BE2C (cell line): ENCODE measurements at places on chromosomes 11 and 22.
A peak's percentile ranks its signal among the peaks of the same experiment; 100 is the strongest.

DNA sequence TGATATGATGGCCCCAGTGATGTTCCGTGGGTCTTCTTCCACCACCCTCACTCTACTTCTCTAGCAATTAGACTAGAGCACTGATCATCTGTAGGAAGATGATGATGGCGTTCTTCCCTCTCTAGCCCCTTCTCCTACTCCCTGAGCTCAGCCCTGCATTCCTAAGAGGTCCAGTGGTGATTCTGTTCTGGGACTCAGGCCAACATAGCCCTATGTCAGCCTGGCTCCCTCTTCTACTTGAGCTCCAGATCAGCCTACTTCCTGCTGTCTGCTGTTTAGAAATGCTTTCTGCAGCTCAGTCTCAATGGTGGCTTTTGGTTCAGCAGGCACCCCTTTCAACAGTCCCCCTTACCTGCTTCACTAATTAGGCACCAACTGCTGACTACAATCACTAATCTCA lies 86.1 kb upstream of the ZBED5 start:
- no peak for DNase-seq

- no peak for DNase-seq
Observed at GRCh38 chr11:119522609-119523008, 99.6 kb upstream of the THY1 start.

DNA sequence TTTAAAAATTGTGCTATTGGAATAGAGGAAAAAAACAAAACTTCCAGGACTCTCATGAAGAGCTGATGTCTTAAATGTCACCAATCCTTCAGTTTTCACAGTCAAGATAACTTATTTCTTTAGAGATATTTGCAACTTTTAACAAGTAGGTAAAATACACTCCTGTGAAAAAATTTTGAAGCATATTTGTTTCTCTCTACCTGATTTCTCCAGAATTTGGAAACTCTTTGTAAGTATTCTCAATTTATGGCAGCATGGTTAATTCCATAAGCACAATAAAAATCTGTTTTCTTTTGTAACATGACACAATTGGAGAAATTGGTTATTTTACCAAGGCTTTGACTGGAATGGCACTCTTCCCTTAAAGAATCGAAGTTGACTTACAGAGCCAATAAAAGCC lies 4.1 kb downstream of the CASP4 start:
- DNase-seq = no peak

GRCh38 chr11:73894725-73895335 lies 18.0 kb downstream of the PAAF1 start:
- DNase-seq = no peak

- no peak for DNase-seq
Observed at GRCh38 chr11:125084761-125085231, 21.7 kb downstream of the SLC37A2 start.

GRCh38 chr22:49815641-49816091 lies 12.0 kb downstream of the BRD1 start:
- DNase-seq = no peak

DNA sequence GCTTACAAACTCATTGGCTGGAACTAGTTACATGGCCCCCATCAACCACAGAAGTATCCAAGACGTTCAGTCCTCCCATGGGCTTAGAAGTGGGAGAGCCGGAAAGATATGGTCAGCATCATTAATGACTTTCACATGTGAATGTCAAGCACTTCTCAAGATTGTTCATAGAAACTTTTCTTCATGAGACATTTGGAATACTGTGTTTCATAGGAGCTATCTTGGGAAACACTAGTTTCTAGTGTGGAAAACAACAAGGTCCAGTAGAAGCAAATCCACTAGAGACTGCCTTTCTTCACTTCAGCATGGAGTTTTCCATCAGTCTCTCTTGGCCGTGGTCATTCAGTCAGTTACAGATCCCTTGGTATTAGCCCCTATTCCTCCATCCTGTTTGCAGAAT lies 160.9 kb downstream of the C11orf91 start:
- no peak for DNase-seq

- no peak for DNase-seq
Observed at GRCh38 chr11:101510591-101510990, 73.2 kb downstream of the TRPC6 start.

- DNase-seq = no peak
Observed at GRCh38 chr11:37500425-37500824, 902.4 kb upstream of the RAG2 start.

DNA sequence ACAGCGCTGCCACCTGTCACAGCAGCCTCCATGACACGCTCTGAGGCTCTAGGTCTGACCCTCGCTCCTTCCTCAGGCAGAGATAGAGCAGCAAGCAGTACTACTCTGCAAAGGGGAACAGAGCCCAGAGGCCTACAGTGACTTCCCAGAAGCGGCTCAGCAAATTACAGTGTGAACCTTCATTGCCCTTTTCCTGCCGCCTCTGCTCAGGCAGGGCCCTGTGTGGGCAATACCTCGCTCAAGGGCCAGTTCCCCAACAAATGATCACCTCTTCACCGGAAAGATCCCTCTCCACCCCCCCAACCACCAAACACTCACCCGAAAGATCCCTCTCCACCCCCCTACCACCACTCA lies 12.3 kb downstream of the KIAA0930 start:
- DNase-seq = no peak

DNA sequence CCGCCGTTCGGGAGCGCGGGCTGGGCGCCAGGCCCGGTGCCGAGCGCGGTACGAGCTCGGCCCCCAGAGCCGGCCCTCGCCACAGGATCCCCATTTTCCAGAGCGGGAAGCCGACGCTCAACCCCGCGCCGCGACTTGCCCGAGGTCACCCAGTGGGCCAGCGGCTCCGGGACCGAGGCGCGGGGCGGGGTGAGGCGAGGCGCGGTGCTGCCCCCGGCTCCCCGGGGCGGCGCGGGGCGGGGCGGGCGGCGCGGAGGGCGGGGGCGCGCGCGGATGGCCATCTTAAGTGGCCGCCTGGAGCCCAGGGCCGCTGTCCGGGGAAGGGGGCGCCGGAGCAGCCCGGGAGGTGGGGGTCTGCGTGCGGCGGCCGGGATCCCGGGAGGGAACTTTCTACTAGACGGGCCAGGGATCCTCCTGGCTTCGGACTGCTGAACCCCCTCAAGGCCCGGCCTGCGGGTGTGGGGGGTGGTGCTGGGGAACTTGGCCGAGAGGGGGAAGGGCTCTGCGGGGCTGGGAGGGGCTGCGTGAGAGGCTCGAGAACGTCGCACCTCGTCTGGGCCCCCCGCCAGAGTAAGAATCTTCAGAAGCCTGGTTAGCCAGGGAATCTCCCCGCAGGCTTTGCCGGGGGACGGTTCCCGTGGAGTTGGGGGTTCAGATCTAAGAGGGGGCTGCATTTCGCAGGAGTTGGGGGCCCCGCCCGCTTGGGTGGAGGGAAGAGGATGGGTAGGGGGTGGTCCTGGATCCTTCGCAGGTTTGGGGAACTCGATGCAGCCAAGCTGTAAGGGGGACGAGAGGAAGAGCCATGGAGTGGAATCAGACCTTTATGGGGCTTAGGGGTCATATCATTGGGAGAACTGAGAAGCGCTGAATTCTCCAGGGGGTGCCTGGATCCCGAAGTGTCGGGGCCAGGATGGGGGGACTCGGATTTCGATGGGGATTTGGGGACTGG lies 678 bp upstream of the INPPL1 start:
- DNase-seq = peak; percentile 74

- no peak for DNase-seq
Observed at GRCh38 chr11:117034901-117035300, 63.3 kb downstream of the SIK3 start.

GRCh38 chr22:38819387-38819940 lies 24.4 kb downstream of the NPTXR start:
- no peak for DNase-seq

DNA sequence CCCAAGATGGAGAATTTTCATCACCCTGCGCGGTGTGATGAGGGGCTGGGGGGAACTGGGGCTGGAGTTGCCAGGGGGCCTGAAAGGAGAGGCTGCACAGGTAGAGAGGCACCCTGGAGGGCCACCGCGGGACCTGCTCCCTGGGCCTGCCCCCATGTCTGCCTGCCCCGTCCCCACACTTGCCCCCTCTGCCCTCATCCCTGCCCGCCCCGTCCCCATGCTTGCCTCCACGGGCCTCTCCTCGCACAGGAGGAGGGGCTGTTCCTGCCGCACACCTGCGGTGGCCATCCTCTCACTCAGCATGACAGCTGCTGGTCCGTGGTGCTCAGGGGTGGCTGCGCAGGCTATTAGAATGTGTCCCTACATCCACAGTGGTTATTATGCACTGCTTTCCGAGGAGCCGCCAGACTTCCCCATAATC lies 43.5 kb downstream of the LINC01488 start:
- no peak for DNase-seq

DNA sequence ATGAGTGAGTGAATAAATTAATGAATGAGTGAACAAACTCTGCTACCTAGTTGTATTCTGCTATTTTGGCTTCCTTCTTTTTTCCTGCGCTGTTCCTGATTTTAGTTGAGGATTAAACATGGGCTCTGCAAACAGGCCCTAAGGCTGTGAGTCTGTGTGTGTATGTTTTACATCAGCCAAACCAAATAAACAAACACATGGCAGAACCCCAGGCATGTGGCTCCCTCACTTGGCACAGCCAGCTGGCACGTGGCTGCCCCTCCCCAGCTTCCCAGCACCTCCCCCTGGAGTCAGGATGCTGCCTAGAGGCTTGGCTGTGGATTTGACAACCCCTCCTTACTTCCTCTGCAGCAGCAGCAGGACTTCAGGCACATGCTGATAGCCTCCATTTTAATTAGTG lies 593.2 kb downstream of the INSC start:
- peak; percentile 61 for DNase-seq
